Stimulated activated CD4-positive, alpha-beta T cell treated with anti-CD3 and anti-CD28 coated beads, Interleukin-4, amount 100 ng/mL, for 24 hours (primary cell): ENCODE measurements at places on chromosomes 2 and 18.

GRCh38 chr18:6874315-6874714 is 144.8 kb downstream of the ARHGAP28 start:
- no peak for DNase-seq

DNA sequence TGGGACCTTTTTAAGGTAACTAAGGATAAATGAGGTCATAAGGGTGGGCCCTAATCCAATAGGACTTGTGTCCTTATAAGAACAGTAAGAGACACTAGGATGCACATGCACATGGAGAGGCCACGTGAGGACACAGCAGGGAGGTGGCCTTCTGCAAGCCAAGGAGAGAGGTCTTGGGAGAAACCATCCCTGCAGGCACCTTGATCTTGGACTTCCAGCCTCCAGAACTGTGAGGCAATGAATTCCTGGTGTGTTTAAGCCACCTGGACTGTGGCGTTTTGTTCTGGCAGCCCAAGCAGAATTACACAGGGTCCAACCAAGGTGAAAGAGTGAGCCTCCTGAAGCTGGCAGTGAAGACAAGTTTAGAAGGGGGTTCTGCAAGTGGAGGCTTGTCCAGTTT is 89.6 kb upstream of the IL1R2 start:
- no peak for DNase-seq

- DNase-seq: no peak
Observed at GRCh38 chr2:15388406-15389325, 172.5 kb downstream of the NBAS start.

DNA sequence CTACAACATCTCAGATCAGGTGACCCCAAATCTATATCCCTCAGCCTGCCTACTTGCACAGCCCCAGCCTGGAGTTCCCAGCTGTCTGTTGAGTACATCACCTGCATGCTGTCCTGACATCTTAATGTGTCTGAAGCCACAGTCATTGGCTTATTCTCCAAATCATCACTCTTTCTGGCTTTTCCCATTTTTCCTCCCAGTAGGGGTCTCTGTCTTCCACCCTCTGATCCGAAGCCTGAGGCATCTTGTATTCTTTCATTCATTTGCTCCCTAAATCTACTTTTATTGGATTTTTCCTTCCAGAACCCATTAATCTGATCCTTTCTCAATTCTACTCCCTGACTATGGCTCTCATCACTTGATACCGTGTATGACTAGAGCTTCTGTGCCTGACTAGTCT is 332.9 kb upstream of the DCC start:
- DNase-seq: no peak

DNA sequence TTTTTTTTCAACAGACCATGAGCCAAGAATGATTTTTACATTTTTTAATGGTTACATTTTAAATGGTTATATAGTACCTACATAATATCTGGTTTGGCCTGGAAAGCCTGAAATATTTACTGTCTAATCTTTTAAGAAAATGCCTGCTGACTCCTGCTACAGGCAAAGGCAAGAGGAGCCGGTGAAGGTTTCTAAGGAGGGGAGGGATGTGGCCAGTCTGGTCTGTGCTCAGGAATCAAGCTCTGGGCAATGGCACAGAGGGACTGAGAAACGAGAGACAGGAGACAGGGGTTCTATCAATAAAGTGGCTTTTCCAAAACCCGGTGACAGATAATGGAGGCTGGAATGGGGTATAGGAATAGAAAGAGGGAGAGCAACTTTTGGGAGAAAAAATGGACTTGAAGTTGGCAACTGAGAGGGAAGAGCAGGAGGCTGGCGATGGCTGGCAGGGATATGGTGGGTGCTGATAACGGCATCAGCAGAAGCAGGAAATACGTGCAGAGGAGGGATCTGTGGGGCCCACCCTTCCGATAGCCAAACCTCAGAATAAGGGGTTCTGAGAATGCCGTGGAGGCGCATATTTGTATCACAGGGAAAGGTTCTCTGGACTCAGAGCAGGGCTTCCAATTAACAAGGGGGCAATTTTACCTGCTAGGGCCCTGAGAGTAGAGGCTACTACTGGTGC is 64.0 kb upstream of the DNMT3A start:
- no peak for DNase-seq

- DNase-seq: no peak
Observed at GRCh38 chr2:33588232-33588631, 10.9 kb downstream of the FAM98A start.

DNA sequence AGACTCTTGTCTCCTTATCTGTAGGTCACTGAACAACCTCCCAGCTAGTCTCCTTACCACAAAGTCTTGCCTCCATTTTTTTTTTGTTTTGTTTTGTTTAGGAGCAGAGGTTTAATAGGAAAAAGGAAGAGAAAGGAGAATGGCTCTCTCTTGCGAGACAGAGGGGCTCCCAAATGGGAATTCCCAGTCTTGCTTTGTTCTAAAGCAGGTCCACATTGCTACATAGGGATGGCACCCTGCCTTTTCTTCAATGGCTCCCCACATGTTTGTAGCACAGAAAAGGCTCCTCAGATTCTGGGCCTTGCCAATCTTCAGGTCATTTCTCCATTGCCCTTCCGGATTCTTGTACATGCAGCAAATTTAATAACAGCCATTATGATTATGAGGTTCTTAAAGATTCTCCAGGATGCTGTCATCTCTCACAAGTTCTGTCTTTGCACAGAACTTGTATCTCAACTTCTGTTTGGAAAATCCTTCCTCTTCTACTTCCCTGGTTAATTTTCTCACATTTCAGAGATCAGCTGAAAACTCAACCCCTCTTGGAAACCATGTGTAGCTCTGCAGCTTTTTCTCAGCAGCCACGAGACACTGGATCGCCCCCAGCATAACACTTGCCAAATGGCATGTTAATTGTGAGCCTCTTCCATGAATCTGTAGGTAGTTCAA is 23.6 kb downstream of the IL1F10 start:
- DNase-seq: no peak

DNA sequence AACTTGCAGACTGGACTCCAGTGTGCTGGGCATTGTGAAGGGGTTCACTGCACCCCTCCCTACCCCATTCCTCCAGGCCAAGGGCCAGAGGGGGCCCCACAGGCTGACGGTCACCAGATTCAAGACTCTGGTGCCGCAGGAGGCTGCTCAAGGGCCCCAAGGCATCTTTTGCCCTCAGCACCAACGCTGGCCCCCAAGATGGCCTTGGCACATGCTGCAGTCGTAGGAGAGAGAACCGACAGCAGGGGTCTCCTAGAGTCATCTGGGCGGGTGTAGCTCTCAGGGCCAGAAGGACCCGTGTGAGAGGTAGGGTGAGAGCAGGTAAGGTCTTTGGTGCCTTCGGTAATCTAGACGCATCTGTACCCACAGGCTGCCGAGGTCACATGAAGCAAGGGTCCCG is 18.7 kb upstream of the ODC1 start:
- DNase-seq: no peak

GRCh38 chr2:102782933-102783332 is 21.1 kb downstream of the TMEM182 start:
- no peak for DNase-seq

DNA sequence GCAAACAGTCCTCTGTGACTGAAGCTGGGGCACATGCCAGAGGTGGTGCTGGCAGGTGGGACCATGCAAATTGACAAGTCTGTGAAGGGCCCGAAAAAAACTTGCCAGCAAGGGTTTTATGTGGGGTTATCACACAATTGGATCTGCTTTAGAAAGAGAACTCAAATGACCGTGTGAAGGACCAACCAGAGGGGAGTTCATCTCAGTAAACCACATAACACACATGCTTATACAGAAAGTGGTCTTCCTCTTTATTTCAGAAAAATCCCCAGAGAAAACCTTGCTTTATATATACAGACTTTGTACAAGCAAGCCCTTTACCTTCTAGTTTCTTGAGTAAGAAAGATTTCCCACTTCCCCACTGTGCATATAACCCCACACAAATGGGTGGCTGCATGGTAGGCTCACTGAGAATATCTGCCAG is 46.7 kb downstream of the KIDINS220 start:
- DNase-seq: no peak

DNA sequence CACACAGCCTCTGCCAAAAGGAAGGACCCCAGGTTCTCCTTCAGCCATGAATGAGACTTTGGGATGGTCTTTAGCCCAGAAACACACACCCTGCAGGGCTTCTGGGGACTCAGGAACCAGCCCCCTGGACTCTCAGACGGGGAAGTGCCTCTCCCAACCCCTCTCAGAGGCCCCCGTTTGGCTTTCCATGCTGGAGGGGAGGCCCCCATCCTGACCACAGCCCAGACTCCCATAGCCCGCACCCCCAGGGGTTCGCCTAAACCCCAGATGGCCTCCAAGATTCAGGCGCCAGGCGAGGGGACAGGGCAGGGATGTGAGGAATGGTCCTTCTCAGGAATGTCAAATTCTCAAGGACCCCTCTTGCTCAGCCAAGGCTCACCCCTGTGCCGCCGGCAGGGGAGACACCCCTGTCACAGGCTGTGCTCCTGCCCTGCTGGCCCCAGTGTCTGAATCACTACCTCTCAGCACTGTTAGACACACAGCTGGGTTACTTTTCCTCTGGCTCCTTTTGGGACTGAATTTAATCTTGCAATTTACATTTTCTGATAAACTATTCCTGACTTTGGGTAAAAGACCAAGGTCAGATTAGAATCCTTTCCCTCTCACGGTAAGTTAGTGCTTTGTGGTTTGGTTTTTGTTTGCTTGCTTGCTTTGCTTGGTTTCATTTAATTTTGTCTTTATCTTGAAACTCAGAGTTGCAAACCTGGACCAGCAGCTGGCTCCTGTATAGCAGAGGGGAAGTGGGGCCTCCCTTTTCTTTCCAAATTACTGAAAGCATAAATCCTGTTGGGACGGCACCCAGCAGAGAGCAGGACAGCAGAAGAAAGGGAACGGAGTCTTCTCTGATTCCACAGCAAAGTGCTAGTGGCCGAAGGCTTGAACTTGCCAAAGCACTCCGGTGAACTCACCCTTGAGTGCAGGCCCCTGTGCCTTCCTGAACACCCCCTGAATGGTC is 198.9 kb upstream of the RAB6C start:
- no peak for DNase-seq

DNA sequence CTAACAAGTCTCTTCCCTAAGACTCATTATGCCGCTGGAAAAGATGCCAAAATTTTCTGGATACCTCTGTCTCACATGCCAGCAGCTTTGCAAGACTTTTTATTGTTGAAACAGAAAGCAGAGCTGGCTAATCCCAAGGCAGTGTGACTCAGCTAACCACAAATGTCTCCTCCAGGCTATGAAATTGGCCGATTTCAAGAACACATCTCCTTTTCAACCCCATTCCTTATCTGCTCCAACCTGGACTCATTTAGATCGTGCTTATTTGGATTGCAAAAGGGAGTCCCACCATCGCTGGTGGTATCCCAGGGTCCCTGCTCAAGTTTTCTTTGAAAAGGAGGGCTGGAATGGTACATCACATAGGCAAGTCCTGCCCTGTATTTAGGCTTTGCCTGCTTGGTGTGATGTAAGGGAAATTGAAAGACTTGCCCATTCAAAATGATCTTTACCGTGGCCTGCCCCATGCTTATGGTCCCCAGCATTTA is 26.3 kb downstream of the DHRS9 start:
- no peak for DNase-seq

GRCh38 chr18:48914581-48915251 is 36.0 kb downstream of the SMAD7 start:
- no peak for DNase-seq

DNA sequence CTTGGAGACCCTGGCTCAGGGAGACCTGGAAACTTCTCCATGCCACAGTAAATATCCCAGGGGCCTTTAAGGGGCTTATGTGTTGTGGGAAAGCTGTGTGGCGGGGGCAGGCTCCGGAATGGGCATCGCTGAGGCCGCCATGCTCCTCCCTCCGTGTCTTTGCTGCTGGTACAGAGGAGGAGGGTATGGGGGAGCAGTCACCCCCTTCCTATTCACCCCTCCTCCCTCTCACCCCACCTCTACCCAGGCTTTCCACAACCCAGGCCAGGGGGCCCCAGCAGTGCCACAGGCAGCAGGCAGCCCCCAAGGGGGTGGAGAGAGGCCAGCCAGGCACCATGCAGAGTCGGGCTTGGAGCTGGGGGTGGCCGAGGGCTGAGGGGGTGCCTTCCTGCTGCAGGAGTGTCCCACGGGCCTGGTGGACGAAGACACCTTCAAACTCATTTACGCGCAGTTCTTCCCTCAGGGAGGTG is 28.0 kb upstream of the FAHD2A start:
- DNase-seq: no peak
